BJ (cell line): ENCODE measurements at places on chromosomes 13 and 19.

GRCh38 chr19:55504252-55504603 is 16.0 kb downstream of the SSC5D start:
- DNase-seq: no peak

DNA sequence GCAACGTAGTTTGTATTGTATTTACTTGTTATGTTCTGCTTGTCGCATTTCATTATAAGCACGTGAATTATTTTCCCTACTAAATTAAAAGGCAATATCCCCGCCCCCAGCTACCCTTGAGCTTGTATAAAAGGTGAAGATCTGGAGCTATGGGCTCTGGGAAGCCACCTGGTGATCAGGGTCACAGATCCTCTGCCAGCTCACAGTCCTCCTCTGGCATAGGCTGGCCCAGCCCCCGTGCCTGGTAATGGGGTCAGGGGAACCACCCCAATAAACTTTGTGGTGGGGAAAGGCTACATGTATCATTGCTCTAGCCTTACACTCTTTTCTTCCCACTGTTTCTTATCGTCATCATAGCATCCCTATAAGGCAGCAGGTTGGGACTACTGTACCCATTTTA is 190.2 kb upstream of the TSHZ3 start:
- DNase-seq: no peak

GRCh38 chr19:8158411-8159074 is 9.2 kb upstream of the FBN3 start:
- DNase-seq: no peak

DNA sequence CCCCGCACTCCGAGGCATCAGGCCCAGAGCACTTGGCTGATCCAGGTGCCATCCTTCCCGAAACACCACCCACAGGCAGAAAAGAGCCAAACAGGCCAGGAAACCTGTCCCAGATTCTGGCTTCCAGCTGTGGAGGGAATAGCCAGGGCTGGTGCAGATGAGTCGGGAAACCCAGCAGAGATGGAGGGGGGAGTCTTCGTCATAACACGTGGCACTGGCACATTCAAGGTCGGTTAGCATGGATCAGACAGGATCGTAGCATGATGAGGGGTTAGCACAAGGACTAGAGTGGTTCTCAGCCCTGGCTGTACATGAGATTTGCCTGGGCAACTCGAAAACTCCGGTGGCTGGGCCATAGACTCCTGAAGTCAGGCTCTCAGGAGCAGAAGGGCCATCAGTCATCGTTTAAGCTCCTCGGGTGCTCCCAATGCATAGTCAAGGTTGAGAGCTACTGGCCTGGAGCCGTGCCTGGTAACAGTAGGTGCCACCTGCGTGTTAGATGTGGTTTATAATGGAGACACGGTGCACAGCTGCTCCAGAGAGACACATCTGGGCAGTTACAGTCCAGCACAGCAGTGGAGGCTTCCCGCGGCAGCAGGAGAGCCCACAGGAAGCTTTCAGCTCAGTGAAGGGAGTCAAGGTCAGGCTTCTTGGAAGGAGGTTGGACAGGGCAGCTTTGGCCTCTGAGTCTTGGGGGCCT is 6.3 kb downstream of the CYTH2 start:
- DNase-seq: no peak

DNA sequence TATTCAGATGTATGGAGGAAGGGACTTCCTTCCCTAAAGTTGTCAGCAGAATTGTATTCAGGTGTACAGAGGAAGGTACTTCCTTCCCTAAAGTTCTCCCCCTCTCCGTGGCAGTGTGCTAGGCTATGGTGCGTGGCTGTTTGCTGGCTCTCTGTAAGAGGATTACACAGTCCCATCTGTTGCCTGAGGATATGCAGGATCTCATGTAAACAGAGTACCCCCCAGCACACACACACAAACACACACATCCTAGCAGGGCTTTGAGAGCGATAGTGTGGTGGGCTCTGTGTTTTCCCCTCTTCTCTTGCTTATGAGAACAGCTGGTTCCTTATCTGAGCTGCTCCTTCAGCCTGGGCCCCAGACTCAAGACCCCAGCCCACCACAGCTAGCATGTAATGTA is 10.3 kb downstream of the NEK5 start:
- DNase-seq: no peak

DNA sequence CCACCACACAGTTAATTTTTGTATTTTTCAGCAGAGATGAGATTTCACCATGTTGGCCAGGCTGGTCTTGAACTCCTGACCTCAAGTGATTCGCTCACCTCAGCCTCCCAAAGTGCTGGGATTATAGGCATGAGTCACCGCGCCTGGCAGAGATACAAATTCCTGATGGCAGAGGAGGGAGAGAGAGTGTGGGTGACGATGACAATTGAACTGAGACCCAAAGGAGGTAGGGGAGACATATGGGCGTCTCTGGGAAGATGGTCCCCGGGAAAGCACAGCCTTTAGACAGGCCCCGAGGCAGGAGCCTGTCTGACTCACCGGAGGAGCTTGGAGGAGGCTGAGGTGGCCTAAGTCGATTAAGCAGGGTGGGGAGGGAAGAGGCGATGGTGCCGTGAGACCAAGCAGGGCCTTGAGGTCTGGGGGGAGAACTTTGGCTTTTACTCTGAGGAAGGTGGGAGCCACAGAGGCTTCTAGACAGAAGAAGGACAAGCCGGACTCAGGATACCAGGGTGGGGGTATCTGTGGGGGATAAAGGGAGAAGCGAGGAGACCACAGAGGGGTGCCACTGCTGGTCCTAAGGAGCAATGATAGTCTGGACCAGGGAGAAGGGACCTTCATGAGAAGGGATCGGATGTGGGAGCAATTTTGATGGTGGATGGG is 38.2 kb downstream of the ARRDC2 start:
- peak; percentile 74 for DNase-seq

DNA sequence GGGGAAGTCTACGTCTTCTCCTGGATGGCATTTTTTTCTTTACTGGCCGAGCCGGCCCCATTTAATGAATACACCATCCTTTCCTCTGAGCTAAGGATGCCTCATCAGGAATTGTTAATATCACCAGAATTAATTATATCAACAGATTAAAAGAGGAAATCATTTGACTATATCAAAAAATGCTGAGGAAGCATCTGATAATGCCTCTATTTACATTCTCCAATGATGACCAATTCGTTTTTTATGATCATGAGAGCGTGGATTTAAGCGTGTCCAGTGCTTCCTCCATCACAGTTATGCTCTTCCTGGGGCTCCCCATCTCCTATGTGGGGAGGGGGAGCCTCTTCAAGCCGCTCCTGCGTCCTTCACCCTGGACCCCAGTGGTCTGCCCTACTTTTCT is 58.7 kb downstream of the TUBGCP3 start:
- DNase-seq: no peak

DNA sequence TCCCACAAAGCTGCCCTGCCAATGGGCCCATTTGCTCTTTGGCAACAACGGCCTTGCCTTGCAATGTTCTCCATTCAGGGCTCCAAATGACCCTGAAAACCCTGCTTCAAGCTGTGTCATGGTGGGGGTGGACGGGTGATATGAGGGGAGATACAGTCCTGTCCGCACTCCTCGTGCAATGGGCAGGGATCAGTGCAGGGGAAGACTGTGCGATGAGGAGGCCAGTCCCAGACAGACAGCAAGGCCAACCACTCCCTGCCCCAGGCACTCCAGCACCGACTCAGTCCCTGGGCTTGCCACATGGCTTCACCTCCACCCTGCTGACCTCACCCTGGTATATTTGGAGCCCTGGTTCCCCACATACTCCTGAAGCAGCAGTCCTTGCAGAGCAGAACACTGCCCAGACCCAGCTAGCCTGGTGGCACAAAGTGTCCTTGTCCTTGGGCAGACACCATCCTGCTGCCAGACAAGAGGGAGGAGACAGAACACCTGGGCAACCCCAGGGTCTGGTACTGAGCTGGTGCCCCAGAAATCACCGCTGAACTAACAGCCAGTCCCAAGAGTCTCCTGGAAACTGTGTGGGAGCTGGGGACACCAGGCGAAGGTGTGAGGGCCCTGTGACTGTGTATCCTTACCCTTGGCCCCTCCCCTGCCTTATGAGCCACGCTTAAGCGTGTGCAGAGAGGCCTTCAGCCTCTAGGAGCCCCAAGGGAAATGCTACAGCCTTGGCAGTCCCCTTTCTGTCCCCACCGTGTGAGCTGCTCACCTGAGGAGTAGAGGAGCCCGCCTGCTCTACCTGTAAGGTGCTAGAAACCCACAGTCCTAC is 9.1 kb upstream of the SLC35E1 start:
- DNase-seq: no peak

DNA sequence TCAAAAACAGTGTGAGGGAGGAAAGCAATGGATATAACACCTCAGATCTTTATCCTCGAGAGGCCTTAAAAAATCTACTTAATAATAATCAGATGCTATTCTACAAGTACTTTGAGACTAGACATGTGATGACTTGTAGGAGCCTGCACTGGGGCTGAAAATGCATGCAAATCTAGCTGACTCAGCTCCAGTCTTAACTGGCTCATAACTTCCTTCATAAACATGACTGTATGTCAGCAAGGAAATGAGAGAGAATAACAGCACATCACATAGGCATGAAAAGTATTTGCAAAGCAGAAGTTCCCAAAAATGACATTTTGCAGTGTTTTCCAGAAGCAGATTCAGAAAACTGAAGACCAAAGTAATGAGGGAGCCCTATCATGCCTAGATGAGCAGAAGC is 38.1 kb downstream of the PSG5 start:
- peak; percentile 77 for DNase-seq

GRCh38 chr19:33393286-33394005 is 19.9 kb downstream of the CEBPG start:
- no peak for DNase-seq

DNA sequence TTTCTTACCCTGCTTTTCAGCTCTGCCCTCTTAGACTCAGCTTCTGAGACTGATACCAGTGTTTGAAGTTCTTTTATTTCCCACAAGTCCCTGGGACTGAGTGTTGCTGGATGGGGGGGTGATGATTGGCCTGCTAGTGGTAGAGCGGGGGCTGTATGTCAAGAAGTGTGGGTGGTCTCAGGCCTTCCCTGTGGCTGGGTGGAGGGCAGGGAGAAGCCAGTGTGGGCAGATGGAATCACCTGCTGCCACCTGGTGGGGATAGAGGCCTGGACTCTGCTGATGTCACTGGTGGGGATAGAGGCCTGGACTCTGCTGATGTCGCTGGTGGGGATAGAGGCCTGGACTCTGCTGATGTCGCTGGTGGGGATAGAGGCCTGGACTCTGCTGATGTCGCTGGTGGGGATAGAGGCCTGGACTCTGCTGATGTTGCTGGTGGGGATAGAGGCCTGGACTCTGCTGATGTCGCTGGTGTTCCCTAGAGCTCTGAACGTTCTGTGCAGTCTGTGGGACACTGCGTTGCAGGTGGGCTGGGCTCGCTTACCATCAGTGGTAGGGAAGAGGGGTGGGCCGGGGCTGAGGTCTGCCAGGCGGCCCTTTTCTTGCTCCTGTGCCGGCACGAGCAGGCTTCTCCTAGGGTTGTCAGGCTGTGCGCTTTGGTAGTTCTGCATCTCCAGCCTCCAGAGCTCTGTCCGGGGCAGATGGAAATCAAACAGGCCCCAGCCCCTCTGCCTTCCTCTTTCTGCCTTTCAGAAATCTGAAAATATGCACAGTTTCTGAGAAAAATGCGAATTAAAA is 101.3 kb downstream of the ARHGEF7 start:
- DNase-seq: no peak
